Activated CD4-positive, alpha-beta T cell treated with anti-CD3 and anti-CD28 coated beads, Interleukin-2, Interleukin-4, amounts not matched to agents 100 ng/mL and 50 ng/mL, durations not matched to agents 16 hours and 8 hours (primary cell): ENCODE measurements at places on chromosomes 1 and 21.

- no peak for DNase-seq
Observed at GRCh38 chr1:215890438-215890837, 323.3 kb downstream of the KCTD3 start.

DNA sequence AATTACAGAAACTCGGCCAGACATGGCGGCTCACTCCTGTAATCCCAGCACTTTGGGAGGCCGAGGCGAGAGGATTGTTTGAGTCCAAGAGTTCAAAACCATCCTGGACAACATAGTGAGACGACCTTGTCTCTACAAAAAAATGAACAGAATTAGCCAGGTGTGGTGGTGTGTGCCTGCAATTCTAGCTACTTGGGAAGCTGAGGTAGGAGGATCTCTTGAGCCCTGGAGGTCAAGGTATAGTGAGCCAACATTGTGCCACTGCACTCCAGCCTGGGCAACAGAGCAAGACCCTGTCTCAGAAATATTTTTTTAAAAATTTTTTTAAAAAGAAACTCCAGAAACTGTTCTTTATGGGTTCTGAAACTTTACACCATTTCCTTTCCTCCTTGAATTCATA, 38.4 kb upstream of the IFNGR2 start:
- DNase-seq, result no peak

GRCh38 chr21:42346866-42347600, 3.8 kb downstream of the TFF2 start:
- no peak for DNase-seq

DNA sequence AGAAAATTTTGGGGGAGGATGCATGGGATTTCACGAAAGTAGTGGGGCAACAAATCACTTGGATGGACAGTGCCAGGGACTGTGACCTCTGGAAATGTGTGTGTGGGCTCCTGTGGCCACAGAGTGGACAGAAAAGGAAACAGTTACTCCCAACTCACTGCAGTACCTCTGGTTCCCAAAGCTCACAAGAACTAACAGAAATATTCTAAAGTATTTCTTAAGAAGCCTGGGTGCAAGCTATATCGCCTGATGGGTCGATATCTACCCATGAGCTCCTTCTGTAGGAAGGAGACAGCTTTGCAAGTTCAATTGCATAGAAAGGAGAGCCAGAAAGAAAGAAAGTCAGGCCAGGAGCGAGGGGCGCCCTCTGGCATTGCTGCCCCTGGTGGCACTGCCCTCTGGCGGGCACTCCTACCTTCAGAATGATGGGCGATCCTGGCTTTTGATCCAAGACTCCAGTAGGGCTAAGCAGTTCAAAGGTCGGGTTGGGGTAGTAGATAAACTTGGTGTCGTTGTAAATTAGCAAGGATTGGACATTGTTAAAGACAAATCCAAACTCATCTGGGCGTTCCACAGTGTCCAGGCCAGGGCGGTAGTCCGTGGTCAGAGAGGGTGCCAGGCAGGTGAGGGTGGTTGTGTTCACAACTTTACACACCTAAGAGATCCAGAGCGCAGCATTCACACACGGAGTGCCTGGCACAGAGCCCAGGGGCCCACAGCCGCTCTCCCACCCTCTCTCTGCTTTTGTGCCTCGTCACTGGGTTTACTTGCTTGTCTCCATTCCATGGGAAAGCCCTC, 134.7 kb upstream of the CD34 start:
- no peak for DNase-seq

- no peak for DNase-seq
Observed at GRCh38 chr1:180217006-180217405, 13.1 kb upstream of the LHX4 start.

- no peak for DNase-seq
Observed at GRCh38 chr1:172647987-172648386, 10.9 kb upstream of the FASLG start.

- peak; percentile 55 for DNase-seq
Observed at GRCh38 chr1:207414606-207415108, 39.5 kb upstream of the CR2 start.

- no peak for DNase-seq
Observed at GRCh38 chr1:214966346-214966745, 116.2 kb upstream of the KCNK2 start.

GRCh38 chr1:6345009-6345408, 48.6 kb downstream of the ACOT7 start:
- no peak for DNase-seq

- peak; percentile 10 for DNase-seq
Observed at GRCh38 chr1:233114159-233114558, 163.7 kb downstream of the NTPCR start.

DNA sequence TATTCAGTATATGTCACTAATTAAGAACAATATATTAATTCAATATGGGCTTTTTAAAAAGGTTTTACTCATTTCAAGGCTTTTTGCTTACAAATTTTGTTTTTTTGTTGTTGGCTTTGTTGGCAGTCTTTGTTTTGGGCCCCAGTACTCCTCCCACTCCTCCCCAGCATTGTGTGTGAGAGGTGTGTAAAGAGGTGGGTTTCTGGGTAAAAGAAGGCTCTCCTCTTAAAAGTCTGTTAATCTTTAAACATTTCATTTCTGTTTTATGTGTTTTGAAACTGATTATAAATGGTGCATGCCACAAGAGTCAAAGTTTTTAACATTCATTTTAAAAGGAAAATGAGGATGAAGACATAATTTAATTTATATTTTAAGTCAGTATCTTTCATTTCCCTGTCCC, 79.6 kb downstream of the SASS6 start:
- no peak for DNase-seq

- peak; percentile 88 for DNase-seq
Observed at GRCh38 chr1:54996359-54996868, 2.3 kb upstream of the BSND start.

DNA sequence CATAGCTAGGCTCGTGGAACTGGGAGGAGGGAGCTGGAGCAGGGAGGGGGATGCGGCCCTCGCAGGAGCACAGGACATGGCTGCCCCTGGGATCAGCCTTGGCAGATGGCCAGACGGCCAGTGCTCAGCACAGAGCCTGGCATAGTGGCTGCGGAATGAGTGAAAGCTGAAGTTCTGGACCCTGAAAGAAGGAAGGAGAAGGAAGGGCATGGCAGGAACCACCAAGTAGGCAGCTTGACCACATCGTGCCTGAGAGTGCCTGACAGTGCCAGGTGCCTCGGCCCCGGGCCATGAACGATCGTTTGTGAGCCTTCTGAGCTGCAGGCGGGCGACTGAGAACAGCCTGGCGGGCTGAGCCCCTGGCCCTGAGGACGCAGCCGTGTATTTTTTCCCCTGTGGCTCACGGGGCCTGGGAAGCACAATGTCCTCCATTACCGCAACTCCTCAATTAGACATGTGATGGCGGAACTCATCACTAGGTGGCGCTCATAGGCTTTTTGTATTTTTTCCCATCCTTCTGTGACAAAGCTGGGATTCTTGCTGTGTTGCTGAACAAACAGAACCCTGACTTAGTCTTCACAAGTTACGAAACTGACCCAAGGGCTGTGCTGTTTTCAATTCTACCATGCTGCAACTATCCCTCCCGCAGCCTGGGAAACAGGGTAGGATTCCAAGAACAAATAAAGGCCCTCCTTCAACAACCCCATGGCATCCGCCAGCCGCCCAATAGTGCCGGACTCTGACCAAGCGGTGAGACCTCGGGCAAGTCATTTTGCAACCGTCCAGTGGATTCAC, 29.9 kb upstream of the TMEM61 start:
- peak; percentile 73 for DNase-seq

- no peak for DNase-seq
Observed at GRCh38 chr1:79822053-79822452, 815.5 kb upstream of the ADGRL4 start.

- DNase-seq, result no peak
Observed at GRCh38 chr1:197595304-197595904, 179.9 kb downstream of the DENND1B start.

DNA sequence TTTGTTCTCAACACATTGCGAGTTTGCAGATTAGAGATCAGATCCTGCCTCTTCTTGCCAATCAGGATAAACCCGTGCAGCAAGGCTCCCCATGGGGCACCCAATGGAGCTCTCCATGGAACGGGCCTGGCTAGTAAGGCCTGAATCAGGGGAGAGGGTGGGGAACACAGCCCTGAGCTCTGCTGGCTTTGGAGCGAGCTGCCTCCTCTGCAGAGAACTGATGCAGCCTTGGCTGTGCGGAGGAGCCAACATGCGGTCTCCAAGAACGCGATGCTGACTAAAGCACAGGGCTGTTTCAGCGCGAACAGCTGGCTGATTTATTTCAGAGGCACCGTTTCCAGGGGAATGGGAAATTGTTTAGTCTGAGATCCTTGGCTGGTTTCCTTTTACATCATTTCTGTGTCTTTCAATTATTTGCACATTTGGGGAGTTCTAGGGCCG, 139.7 kb downstream of the TSEN15 start:
- no peak for DNase-seq

GRCh38 chr1:13510499-13510898, 3.3 kb downstream of the LRRC38 start:
- no peak for DNase-seq

DNA sequence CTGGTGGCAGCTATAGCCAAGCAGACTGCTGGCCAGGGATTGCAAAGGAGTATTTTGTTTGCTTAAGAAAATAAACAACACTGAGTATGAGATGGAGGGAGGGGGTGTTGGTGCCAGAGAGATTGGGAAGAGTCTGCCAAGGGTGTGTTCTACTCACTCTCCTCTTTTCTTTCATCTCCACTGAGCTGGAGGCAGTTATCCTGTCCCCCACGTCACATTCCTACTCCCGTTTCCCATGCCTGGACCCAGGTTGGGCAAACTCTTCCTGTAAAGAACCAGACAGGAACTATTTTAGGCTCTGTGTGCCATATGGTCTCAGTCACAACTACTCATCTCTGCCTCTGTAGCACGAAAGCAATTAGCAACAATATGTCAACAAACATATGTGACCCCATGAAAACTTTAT, 1.4 kb upstream of the IL24 start:
- no peak for DNase-seq

GRCh38 chr1:84271441-84272151, 29.9 kb upstream of the SAMD13 start:
- no peak for DNase-seq

- DNase-seq, result no peak
Observed at GRCh38 chr1:17423781-17424245, 15.7 kb downstream of the RCC2 start.

DNA sequence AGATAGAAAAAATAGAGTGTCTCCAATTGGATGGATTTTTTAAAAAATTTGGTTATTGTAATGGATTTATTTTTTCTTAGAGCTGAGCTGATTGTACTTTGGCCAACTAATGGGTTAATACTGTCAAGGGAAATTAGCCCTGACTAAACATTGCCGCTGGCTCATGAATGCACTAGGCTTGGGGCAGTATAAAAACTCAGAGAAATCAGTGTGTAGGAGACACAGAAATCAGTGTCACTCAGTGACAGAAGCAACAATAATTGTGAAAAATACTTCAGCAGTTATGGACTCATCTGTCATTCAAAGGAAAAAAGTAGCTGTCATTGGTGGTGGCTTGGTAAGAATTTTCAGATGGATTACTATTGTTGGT, at the start of gene KMO:
Gene KMO, plus strand, starts transcription at position 217 of the 370 bp plus-strand sequence. Its CDS starts 67 bp downstream, at position 284.
- no peak for DNase-seq

DNA sequence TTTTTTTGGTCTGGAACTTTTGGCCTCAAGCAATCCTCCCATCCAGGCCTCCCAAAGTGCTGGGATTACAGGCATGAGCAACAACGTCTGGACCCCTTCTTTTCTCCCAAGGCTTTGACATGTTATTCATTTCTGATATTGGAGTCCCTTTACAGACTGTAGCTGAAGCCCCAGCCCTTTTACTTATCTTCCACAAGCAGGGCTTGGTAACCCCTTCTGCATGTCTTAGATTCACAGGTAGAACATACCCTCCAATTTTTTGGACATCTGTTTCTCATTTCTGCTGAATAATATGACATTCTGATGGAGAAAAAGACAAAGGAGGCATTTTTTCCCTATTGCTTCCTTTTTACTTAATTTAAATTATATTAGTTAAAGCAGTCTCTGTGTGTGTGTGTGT, 39.2 kb upstream of the RGS21 start:
- no peak for DNase-seq

GRCh38 chr1:155920717-155921116, 9.6 kb upstream of the RIT1 start:
- no peak for DNase-seq

- no peak for DNase-seq
Observed at GRCh38 chr21:35824136-35824535, 236.2 kb downstream of the SETD4 start.

GRCh38 chr1:24384251-24385090, 29.1 kb downstream of the STPG1 start:
- DNase-seq, result peak; percentile 69

DNA sequence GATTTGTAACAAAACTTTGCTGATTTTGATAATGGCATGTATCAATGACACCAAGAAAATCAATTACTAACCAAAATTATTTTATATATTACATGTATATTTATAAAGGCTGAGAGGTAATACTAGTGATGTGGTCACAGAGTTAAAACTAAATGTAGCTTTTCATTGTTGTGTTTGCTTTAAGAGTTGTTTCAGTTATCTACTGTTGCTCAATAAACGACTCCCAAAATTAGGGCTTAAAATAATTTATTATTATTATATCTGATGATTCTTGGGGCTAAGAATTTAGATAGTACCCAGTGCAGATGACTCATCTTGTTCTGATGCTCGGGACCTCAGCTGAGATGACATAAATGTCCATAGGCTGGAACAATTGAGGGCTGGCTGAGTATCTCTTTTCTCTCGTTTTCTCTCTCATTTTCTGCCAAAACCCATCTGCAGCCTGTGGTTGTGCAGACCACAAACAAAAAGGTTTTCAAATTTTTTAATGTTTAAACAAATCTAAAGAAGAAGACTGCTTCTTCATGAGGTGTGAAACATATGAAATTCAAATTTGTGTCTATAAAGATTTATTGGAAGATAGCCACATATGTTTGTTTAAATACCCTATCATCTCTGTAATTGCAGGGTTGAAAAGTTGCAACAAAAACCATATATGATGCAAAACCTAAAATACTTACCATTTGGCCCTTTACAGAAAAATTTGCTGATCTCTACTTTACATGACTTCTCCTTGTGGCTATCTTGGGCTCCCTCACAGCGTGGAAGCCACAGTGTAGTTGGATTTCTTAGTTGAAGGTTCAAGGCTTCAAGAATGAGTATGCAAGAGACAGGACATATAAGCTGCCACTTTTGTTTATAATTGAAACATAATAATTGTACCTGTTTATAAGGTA, 14.8 kb upstream of the PTPRC start:
- DNase-seq, result no peak
